ENCODE measurements at places on chromosomes 1 and 21.

GRCh38 chr21:33894736-33895288 lies 20.8 kb downstream of the ATP5PO start:
- peak; percentile 39 for DNase-seq

DNA sequence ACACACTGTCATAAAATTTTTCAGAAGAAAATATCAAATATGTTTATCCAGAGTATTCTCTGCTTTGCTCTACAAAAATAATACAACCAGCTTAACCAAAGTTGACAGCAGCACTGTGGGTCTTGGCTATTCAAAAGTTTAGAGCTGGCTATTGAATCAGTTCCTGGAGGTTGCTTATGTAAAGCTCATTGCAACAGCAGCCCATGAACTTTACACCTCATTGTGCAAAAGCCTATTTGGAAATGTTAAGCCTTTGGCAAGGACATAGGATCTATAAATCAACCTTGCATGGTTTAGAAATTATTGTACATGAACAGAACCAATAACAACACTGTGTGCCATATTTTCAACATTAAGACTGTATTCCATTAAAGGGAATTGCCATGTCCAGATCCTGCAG lies 714.9 kb downstream of the ADGRL2 start:
- no peak for DNase-seq

DNA sequence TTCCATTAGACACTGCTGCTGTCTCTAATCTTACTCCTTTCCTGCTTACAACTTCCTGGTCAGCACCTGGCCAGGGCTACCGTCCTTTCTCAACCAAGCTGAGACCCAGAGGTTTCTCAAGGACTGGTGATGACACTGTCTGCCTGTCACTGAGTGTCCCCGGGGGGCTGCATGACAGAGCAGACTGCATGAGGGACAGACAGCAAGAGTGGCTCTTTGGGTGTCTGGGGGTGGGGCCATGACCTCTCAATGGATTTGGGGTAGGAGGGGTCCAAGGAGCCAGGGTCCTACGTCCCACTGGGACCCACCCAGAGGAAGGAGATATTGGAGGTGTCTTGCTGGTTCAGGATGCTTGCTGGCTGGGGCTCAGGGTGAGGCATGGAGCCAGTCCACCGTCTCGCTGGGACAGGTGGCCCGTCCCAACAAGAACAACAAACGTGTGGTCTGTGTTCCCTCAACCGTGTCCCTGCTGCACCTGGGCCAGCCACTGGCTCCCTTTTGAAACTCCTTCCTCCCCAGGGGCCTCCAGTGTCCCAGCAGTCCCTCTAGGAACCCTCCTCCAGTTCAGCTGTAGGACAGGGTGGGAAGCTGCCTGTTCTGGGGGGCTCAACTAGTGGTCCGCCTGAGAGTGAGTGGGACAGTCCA lies 344.6 kb upstream of the AJAP1 start:
- no peak for DNase-seq

GRCh38 chr1:181483285-181484195 lies at the start of gene CACNA1E:
Gene CACNA1E (plus strand): TSS chr1:181483517. CDS start chr1:181483745, 228 bp downstream.
- DNase-seq = no peak

DNA sequence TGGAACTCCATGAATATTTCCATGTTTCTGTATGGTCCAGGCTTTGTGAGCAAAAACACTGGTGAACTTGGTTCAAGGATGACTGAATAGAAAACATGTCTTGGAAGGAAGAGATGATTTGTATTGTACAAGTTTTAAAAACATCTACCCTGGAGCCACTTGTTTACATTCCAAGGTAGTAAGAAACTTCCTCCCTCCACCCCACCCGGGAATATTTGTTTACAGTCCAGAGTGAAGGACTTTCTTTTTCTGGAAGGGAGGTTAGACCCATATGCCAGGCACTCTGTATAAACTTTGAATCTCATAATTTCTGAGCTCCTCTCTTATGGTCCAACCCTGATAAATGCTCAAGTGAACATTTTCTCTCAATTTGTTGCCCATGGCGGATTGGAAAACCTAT lies 323.3 kb upstream of the LYPLAL1 start:
- no peak for DNase-seq

GRCh38 chr1:119544165-119544762 lies 37.3 kb downstream of the HSD3B1 start:
- no peak for DNase-seq

- no peak for DNase-seq
Observed at GRCh38 chr1:20982316-20982715, 194.4 kb downstream of the EIF4G3 start.

- DNase-seq = no peak
Observed at GRCh38 chr1:182806015-182806678, 16.6 kb downstream of the NPL start.

GRCh38 chr1:52127181-52128180 lies 14.4 kb upstream of the ZFYVE9 start:
- DNase-seq = no peak

DNA sequence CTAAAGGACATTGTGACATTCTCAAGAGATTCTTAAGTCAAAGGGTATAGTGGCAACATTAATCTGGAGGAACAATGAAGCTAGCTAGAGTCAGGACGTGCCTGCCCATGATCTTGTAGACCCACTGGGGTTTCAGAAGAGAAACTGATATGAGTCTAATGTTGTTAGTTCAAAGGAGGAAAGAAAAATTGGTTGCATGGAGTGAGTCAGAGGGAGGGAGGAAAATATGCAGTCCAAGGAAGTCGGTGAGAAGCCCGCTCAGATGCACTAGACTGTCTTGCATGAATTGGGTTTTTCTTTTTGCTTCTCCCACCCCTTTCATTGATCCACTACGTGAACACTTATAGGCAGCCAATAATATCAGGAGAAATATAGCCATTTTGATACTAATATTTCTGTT lies 53.8 kb upstream of the SYT14 start:
- DNase-seq = no peak

DNA sequence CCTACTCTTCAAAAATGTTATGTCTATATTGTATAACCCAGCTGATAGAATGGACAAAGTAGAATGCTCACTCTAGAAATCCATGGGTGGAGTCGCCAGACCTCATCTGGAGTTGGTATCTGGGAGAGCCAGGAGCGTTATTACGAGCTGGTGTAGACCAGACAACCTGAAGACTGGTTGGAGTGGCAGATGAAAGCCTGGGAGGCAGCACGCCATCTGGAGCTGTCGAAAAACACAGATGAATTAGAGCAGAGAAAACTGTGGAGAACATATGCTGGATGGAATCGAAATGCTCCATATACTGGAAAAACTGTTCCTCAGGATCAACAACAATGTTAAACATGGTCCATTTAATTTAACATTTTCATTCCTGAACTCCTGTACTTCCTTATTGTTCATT lies 333.6 kb downstream of the KCTD3 start:
- no peak for DNase-seq

- no peak for DNase-seq
Observed at GRCh38 chr21:31983120-31983519, 110.3 kb downstream of the HUNK start.

GRCh38 chr1:30704765-30705509 lies 18.4 kb downstream of the MATN1 start:
- DNase-seq = no peak

- no peak for DNase-seq
Observed at GRCh38 chr1:13725714-13726175, 25.8 kb downstream of the PRDM2 start.

GRCh38 chr1:157585984-157586383 lies 11.9 kb downstream of the FCRL4 start:
- DNase-seq = no peak

DNA sequence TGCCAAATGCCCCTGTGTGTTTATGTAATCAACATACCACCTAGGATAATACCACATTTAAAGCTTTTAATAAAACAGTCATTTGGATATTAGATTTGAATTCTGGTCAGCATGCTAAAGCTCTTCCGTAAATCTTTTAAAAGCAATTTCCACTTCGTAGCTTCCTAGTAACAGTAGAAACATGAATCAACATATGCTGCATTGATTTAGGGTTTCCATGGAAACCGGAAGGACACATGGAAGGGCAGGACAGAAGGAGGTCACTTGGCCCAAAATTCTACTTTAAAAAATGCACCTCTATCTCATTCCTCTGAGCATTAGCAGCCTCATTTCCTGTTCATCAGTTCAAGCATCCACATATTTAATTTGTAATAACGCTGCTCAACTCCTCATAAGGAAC lies 8.1 kb downstream of the RGS8 start:
- no peak for DNase-seq

- DNase-seq = no peak
Observed at GRCh38 chr21:43928222-43929125, 63.5 kb downstream of the AGPAT3 start.

- no peak for DNase-seq
Observed at GRCh38 chr1:6461538-6462411, 4.2 kb downstream of the TNFRSF25 start.

GRCh38 chr1:14655385-14655784 lies 56.9 kb downstream of the KAZN start:
- DNase-seq = no peak

GRCh38 chr1:4312024-4312423 lies 342.4 kb upstream of the AJAP1 start:
- no peak for DNase-seq

- DNase-seq = no peak
Observed at GRCh38 chr1:156627313-156627880, 8.2 kb downstream of the HAPLN2 start.

DNA sequence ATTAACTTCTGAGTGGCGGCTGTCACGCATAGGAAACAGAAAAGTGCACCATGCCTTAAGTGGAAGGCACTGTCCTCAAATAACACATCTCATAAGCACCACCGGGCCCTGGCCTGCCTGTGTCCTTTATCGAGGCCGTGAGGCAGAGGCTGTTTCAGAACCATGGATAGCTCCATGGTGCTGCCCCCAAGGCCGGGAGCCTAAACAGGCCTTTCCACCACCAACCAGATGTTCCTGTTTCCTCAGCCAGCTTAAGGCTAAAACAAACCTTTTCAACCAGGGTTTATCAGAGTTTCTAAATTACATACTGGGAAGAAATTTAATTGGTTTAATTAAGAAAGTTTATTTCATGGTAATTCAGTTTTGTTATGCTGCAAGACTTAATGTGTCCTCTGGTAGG lies 114.4 kb downstream of the DMRTA2 start:
- no peak for DNase-seq

GRCh38 chr1:204149635-204150565 lies 1.9 kb downstream of the ETNK2 start:
- no peak for DNase-seq

DNA sequence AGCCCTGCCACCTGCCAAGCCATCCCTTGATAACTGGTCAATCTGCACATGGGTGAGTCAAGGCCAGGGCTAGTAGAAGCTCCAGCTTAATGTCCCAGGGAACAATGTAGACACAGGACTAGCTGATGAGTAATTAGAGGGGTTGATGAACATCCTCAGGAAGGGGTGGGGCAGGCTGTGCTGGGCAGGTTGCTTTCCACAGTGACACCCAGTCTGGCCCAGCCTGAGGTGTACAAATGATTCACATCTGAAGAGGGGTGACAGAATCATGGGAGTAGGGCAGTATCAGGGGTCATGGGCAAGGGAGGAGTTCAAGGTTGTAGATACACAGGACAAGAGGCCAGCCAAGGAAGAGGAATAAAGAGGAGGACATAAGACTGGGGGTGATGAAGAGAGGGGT lies 4.3 kb downstream of the LPAR3 start:
- DNase-seq = no peak

- DNase-seq = no peak
Observed at GRCh38 chr1:236336084-236336483, 54.3 kb upstream of the ERO1B start.

DNA sequence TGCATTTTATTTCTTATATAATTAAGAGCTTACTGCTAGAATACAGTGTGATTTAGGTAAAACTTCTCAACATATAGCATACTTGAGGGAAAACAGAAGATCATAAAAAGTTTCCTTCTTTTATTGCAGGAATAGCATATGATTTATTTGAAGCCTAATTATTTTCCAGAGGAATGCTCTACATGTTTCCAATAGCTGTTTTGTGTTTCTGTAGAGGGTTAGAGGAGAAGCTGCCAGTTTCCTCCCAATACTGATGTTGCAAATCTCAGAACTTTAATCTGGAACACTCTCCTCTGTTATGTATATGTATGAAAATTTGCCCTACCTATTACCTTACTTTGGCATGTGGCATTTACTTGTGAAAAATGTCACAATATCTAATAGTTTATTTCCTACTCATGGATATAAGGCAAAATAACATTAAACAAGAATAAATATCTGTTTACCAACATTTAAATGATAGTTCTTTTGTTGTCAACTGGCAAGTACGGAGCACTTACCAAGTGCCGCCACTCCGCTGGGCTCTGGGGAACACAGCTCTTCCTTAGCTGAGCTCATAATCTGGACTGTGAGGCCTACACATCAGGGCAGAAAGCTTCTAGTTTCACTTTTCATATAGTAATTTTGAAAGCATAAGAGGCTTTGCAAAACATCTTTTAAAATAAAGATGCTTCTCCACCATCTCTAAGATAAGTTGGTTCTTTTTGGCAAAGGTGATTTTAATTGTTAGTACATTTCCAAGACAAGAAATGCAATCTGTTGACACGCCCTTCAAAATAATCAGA lies 239.8 kb upstream of the C1orf105 start:
- peak; percentile 10 for DNase-seq

- DNase-seq = no peak
Observed at GRCh38 chr1:178999061-178999460, 26.6 kb upstream of the FAM20B start.

GRCh38 chr1:15680561-15681348 lies 3.4 kb upstream of the PLEKHM2 start:
- DNase-seq = no peak

- no peak for DNase-seq
Observed at GRCh38 chr1:192787914-192788585, 20.8 kb upstream of the RGS2 start.

Data from activated CD4-positive, alpha-beta T cell treated with anti-CD3 and anti-CD28 coated beads for 24 hours (primary cell).